ENCODE measurements at places on chromosomes 13 and 19.

- no peak for DNase-seq
Measured at GRCh38 chr19:2779121-2779740, 3.8 kb downstream of the SGTA start.

GRCh38 chr19:10407096-10407495, 3.8 kb upstream of the CDC37 start:
- DNase-seq = no peak

DNA sequence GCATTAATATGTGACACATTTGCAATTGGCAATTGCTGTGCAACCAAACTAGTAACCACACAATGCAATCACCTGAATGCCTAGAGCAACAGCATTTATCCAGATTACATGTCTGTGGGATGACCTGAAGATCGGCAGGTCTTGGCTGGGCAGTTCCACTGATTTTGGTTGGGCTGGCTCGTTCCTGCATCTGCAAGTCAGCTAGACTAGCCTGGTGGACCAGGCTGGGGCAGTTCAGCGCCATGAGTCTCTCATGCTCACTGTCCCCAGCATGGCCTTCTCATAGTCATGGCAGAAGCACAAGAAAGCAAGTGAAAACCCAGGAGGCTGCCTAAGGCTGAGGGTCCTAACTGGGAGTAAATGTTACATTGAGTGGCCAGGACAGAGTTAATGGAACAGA, 229.1 kb upstream of the TSHZ3 start:
- no peak for DNase-seq

DNA sequence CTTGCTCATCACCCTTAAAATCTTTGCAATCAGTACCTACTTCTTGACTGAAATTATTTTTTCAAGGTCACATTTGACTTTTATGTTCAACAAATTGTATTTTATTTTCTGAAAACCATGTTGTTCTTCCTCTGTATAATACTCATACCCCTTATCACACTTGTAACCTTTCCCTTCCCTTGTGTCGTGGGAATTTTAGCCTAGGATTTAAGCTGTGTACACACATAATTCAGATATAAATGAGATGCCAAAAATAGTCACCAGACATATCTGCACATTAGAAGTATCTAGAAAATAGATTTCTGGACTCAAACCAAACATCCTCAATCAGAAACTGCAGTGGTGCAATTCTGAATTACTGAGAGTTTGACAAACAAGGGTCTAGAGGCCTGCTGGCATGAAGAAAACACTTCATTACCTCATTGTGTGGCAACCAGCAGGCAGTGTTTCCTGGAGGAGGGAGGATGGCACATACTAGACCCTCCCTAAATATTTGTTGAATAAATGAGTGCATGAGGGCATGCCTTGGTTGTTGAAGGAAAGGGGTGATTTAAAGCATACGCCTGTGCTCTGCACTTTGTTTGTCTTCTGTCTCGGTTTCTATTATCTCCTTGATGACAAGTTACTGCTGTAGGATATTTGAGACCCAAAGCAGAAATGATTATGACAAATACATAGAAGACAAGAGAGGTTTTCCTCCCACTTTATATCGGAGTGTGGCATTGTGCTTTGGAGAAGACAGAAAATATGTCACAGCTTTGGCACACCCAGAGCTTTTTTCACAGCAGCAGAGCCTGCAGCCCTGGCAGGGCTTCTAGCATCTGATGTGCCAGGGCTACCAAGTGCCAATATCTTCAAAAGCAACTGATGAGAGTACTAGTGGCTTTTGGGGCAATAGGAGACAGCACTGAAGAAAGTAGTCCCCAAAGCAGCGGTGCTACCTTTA, 881.1 kb downstream of the PCDH9 start:
- DNase-seq = no peak

DNA sequence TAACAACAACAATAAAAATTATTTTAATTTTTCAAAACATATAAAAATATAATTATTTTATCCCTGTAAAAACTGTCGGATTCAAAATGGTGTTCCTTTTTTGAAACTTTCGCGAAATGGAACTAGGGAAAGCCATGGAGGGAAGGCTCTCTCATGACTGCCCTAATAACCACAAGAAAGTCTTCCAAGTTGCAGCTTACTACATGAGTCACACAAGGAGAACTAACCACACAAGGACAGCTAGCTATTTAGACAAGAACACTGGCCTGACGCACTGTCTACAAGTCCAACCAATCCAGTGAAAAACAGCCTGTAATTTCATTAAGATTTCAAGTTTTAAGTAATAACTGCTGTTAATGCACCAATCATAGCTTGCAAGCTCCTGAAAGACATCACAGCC, 319.2 kb upstream of the PCDH9 start:
- DNase-seq = no peak

- DNase-seq = no peak
Measured at GRCh38 chr13:94811753-94812152, 99.4 kb upstream of the SOX21 start.

DNA sequence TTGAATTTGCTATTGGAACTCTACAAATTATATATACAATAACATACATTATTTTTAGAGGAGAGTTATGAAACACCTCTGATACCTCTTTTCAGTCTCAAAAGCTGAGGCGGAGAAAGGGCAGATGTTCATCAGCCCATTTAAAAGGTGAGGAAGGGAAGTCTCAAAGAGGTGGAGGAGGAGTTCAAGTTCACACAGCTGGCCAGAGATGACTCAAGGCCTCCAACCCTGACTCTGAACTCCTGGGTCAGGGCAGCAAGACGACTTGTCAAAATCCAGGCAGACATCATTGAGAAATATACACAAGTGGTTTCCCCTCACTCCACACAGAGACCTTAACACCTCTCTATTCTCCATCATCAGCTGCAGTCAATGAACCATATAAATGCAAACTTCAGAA, 2.1 kb downstream of the SIAH3 start:
- DNase-seq = no peak

Data from activated gamma-delta T cell (primary cell).